ENCODE measurements at places on chromosomes 7 and 10. TPM values are rescaled to one million over a fixed set of nuclear protein-coding genes. Genes with fewer than 3 reads are reported as not detected.

GRCh38 chr10:122657255-122657654 is 42.4 kb downstream of the C10orf120 start:
- no peak for DNase-seq

DNA sequence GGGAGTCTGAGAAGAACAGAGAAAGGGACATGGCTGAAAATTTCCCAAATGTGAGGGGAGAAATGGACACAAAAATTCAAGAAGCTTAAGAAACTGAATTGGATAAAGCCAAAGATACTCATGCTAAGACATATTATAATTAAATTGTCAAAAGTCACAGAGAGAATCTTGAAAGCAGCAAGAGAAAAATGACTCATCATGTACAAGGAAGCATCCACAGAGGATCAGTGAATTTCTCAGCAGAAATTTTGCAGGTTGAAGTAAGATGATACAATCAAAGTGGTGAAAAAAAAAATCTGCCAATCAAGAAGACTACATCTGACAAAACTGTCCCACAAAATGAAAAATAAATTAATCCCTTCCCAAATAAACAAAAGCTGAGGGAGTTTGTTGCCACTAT is 56.8 kb downstream of the MPP7 start:
- DNase-seq = no peak

DNA sequence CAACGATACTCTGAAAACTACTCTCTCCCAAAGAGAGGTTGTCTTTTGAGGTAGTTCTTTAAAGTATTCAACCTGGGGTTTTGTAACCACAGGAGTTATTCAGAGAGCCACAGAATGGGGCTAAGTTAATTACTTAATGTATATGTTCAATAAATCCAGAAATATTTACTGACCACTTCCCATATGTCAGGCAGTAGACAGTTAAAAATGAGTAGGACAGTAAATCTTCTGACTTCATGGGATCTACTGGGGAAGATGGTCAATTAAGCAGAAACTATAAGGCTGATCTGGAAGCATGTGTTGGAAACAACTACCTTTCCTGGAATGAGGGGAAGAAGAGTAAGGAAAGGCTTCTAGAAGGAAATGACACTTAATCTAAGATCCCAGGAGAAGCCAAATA is 167.7 kb downstream of the MAGI2 start:
- DNase-seq = no peak

DNA sequence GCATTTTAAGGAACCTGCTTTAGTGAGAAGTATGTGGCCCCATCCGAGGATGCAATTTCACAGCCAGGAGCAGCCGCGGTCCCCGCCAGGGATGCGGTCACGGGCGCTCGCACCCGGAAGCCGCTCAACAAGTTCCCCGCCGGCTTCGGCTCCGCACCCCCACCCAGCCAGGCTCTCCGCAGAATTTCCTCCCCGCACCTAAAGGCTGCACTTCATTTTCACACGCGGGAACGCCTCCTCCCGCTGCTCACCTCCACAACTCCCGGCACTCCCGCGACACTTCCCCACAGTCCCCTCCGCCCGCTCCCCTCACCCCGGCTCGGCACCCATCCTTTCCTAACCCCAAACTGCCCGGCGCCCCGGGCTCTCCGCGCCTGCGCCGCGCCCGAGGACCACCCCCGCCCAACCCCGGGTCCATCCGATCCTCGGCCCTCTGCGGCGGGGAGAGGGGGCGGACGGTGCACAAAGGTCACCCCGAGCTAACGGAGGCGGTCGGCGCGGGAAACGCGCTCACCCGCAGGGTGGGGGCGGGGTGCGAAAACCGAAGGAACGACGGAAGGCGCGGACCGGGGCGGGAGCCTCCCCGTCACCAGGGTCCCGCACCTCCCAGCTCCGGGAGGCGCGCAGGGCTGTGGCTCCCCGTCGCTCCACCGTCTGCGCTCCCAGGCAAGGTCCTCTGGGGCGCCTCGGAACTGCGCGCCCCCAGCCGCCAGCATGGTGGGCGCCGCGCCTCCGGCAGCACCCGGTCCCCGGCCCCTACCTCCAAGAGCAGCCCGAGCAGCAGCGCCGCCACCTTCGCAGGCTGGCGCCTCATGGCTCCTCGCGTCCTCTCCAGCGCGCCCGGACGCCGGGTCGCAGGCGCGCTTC is 558 bp downstream of the VOPP1 start:
- peak; percentile 90 for DNase-seq

GRCh38 chr7:76236224-76236623 is 34.5 kb downstream of the SRRM3 start:
- no peak for DNase-seq

- no peak for DNase-seq
Observed at GRCh38 chr10:32961895-32962369, 3.9 kb upstream of the ITGB1 start.

TAC1 gene
- total RNA-seq = 0.28 TPM

SEMA3D gene
- total RNA-seq = 0.64 TPM

Measured in activated CD4-positive, alpha-beta T cell treated with anti-CD3 and anti-CD28 coated beads, Interleukin-2, amount 10 ng/mL, durations not matched to agents 24 days and 14 days (primary cell).